Right ventricle myocardium superior (tissue), 1 donor: ENCODE measurements at places on chromosomes 3 and 15. TPM values are rescaled to one million over a fixed set of nuclear protein-coding genes. Genes with fewer than 3 reads are reported as not detected.

Gene NUDT16
- total RNA-seq: 25.0 TPM

Gene INKA1
- total RNA-seq: 2.9 TPM

Gene UBAP1L
- 1.6 TPM for total RNA-seq

Gene IMPG2
- 0.11 TPM for total RNA-seq

Gene EFCC1
- 2.4 TPM for total RNA-seq

Gene IRAK2
- 1.7 TPM for total RNA-seq

DNA sequence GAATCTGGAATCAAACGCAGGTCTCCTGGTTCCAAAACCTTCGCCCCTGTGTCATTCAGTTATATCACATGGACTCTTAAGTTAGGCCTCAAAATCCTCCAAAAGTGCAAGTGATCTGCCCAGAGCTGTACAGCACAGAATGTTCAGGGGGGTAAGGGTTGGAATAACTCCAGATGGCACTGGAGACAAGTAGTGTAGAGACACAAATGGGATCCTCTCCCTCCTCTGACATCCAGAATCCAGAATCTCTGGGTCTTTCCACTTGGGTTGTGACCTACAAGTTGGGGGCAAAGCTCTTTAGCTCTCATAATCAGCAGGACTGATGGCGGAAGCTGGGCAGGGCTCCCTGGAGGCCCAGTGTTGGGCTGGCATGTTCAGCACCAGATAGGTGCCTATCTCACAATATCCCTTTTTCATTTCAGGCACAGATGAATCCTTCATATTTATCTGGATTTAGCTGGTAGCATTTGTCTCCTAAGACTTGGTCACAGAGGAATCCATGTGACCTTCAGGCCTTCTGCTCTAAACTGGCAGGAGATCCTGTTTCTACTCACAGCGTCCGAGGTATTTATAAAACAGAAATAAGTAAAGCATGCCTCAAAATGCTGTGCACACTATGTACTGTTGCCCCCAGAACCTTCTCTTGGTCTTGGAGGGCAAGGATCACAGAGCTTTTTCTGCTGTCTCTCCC lies 15.4 kb downstream of the ABHD2 start:
- no peak for DNase-seq

DNA sequence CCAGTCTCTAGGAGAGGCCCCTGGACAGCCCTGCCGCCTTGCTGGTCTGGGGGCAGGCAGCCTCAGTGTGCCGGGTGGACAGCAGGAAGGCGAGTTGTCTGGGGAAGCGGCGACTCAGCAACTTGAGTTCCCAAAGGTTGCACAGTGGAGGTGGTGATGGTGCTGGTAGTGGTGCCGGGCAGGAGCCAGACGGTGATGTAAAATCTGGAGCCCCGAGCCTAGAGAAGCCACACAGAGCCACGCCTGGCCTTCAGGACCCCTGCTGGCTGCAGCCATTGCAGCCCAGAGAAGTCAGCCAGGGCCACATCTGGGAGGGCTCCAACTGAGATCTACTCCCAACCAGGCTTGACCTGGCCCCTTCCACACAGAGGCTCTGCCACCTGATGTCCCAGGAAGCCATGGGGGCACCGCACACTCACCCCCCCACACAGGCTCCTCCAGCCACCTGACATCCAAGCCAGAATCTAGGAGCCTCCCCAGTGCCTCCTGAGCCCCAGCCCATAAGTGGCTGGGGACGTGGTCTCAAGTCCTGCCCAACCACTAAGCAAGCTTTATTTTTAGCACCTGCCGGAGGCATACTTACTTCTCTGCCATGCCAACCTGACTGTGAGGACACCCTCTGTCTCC lies 8.8 kb downstream of the C3orf22 start:
- DNase-seq: no peak

- DNase-seq: no peak
These were observed 432.4 kb upstream of the ATP10A start for GRCh38 chr15:26295336-26296085.

- DNase-seq: no peak
These were observed 375.1 kb downstream of the SHQ1 start for GRCh38 chr3:72473156-72473555.

GRCh38 chr3:41882956-41883355 lies 78.9 kb downstream of the ULK4 start:
- DNase-seq: no peak

DNA sequence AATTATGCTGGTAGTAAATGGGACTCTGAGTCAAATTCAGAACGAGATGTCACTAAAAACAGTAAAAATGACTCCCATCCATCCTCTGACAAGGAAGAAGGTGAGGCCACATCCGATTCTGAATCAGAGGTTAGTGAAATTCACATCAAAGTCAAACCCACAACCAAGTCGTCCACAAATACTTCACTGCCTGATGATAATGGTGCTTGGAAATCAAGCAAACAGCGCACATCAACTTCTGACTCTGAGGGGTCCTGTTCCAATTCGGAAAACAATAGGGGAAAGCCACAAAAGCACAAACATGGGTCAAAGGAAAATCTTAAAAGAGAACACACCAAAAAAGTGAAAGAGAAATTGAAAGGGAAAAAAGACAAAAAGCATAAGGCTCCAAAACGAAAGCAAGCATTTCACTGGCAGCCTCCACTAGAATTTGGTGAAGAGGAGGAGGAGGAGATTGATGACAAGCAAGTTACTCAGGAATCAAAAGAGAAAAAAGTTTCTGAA lies 15.1 kb upstream of the ZBTB47 start:
- no peak for DNase-seq

- no peak for DNase-seq
These were observed 203.1 kb downstream of the KCNAB1 start for GRCh38 chr3:156323466-156323865.

- no peak for DNase-seq
These were observed 13.3 kb downstream of the ZNF280D start for GRCh38 chr15:56719774-56720555.

GRCh38 chr15:82551646-82552247 lies 11.5 kb upstream of the RPS17 start:
- no peak for DNase-seq

DNA sequence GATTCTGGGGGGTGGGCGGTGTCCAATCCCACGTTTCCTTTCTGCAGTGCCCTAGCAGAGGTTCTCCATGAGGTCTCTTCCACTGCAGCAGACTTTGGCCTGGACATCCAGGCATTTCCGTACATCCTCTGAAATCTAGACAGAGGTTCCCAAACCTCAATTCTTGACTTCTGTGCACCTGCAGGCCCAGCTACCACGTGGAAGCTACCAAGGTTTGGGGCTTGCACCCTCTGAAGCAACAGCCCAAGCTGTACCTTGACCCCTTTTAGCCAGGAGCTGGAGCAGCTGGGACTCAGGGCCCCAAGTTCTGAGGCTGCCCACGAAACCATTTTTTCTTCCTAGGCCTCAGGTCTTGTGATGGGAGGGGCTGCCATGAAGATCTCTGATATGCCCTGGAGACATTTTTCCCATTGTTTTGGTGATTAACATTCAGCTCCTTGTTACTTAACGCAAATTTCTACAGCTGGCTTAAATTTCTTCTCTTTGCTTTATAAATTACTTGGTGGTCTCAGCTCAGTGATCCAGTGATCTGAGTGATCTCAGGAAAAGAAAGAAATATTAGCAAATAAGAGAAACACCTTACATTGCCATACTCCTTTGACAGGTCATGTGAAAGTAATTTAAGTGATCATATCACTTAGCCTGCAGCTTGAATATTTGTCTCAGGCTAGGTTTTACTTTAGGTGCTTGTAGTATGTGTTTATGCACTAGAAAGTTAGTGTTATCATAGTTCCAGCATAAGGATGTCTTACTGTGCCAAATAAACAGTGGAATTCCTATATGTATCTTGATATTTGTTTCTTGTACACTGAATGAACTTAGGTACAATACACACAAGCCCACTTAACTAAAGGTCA lies 3.0 kb downstream of the SNAP23 start:
- DNase-seq: no peak
